ENCODE measurements at places on chromosomes 7 and 10.

DNA sequence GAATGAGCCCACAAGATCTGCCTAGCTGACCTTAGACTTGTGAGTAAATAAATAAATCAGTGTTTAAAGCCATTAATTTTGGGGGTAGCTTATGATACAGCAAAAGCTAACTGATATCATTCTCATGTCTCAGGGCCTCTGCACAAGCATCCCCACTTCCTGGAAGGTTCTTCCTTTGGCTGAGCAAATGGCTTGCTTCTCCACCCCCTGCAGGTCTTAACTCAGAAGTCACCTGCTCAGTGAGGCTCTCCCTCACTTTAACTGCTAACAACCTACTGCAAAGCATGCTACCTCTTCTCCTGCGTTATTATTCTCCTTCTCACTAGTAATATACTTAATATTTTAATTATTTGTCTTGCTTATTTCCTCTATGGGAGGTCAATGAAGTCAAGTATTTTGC is 167.3 kb downstream of the TPK1 start:
- DNase-seq: no peak

DNA sequence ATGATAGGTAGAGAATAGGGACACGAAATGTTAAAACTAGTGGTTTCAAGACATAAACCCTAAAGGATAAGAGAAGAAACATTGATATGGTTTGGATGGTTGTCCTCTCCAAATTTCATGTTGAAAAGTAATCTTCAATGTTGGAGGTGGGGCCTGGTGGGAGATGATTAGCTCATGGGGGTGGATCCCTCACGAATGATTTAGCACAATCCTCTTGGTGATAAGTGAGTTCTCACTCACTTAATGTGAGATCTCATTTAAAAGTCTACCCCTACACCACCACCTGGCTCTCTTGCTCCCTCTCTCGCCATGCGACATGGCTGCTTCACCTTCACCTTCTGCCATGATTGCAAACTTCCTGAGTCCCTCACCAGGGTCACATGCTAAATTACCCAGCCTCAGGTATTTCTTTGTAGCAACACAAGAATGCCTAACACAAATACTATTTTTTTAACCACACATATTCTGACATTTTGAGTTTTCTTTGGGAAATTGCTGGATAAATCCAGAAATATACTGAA is 242.4 kb upstream of the PHF14 start:
- no peak for DNase-seq

DNA sequence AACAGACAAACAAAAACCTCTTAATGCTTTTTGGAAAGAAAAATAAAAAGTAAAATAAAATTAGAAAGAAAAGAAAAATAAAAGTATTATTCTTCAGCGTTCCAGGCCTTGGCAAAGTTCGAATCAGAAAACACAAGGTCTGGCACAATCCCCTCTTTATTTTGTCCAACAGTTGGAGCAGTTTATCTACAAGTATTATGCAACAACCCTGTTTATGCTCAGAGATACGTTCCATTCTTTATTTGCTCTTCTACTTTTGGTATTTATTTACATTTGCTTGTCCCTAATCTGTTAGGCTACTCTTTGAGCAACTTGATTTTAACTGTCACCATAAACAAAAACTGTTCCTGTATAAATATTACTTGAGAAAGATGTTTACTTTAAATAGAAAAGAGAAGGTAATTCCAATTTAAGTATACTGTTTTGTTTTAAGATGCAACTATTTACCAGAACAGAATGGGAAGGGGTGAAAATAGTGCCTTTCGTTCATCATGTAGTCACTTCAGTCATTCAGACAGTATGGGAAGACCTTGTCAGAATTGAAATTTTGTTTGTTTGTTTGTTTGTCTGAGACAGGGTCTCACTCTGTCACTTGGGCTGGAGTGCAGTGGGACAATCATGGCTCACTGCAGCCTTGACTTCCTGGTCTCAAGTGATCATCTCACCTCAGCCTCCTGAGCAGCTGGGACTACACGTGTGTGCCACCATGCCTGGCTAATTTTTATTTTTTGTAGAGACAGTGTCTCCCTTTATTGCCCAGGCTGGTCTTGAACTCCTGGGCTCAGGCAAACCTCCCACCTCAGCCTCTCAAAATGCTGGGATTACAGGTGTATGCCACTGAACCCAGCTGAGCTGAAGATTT is 5.7 kb downstream of the PDK4 start:
- DNase-seq: no peak

DNA sequence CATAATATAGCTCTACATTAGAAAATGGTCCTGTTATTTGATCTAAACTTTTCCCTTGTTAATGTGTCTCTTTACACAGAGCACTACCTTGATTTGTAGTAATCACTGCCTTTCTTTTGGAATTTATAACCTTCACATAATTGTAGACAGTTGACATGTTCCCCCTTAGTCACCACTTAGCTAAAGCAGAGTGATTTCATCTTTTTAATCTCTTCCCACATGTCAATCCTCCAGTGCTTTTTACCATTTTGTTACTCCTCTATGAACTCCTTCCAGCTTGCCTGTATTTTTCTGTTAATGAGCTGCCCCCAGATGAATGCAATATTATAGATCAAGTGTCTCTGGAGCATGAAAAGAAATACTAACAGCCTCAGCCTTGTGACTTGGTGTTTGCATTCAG is 2.6 kb upstream of the PPP1R3A start:
- DNase-seq: no peak

DNA sequence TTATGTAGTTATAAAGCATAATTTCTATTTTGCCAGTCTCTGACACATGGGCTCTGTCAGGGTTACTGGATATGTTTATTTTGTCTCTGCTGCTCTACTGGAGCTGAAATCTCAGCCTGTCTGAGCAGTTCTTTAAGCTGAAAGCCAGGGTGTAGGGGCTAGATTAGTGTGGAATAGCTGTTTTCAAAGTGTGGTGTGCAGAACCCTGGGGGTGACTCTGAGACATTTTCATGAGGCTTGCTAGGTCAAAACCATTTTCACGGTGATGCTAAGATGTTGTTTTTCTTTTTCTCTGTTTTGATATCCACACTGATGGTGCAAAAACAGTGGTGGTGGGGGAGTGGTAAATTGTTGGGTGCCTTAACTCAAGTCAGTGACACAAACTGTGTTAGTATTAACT is 45.5 kb downstream of the CREM start:
- DNase-seq: no peak

GRCh38 chr7:36896956-36897590 is 172.8 kb upstream of the AOAH start:
- no peak for DNase-seq

DNA sequence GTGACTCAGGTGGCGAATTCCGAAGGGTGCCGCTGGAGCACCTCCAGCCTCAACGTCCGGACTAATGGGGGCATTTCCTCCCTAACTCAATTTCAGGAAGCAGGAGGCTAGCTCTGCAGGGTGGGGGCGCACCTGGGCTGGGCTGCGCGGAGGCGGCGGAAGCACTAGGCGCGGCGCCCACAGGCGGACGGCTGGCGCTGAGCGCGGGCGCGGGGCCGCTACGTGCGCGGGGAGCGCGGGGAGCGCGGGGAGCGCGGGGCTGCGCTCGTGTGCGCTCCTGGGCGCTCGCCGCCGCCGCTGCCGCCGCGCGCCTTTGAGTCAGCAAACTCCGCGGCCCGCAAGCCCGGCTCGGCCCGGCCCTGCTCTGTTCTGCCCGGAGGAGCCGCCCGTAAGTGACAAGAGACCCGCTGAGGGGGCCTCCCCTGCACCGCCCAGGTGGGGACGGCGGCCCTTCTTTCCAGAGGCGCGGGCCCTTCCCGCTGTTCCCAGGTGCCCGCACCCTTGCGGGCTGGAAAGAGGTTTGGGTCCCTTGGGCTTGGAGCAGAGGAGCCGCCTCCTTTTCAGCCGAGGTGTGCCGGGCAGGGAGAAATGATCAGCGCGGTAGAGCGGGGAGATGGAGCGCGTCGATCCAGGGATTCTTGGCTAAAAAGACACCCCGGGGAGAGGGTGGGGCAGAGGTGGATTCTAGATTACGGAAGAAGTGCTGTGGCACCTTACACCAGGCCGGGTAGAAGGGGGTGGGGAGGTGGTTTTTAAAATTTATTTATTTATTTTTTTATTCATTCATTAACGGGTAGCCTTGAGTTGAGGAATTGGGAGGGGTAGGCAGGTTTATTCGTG is at the start of gene SNX10:
Gene SNX10 (plus strand): TSS at position 164 of the 840 bp plus-strand sequence. CDS start 54,581 bp downstream, outside the sequence.
- DNase-seq: peak; percentile 60

DNA sequence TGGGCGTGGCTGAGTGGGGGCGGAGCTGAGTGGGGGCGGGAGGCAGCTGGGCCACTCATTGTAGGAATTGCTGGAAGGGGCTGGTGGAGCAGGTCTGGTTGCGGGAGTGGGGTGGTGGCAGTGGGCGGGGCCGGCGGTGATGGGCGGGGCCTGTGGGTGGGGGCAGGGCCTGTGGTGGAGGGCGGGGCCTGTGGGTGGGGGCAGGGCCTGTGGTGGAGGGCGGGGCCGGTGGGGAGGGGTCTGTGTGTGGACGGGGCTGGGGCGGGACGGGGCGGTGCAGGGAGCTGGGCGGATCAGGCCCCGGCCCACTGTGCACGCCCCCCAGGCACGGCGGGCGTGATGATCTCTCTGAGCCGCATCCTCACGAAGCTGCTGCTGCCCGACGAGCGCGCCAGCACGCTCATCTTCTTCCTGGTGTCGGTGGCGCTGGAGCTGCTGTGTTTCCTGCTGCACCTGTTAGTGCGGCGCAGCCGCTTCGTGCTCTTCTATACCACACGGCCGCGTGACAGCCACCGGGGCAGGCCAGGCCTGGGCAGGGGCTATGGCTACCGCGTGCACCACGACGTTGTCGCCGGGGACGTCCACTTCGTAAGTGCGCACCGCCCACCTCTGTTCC is 14.0 kb downstream of the SLC29A4 start:
- DNase-seq: peak; percentile 23

GRCh38 chr10:129660569-129660968 is 193.5 kb downstream of the MGMT start:
- DNase-seq: no peak

- no peak for DNase-seq
Observed at GRCh38 chr10:103894441-103894864, 23.5 kb downstream of the STN1 start.

DNA sequence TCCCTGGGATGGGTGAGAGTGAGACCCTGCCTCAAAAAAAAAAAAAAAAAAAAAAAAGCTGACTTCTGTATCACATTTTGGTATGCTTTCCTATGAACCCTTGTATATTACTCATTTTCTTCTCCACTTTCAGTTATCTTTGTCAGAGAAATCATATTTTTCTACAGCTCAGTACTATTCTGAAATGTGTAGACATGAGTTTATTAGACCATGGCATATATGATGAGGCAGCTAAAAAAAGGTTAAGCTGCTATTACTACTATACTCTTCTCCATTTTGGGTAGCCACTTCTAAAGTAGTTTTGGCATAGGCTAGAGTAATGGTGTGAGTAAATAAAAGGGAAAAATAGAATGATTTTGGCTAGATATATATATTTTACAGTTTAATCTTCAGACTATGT is 53.4 kb downstream of the MLLT10 start:
- no peak for DNase-seq

DNA sequence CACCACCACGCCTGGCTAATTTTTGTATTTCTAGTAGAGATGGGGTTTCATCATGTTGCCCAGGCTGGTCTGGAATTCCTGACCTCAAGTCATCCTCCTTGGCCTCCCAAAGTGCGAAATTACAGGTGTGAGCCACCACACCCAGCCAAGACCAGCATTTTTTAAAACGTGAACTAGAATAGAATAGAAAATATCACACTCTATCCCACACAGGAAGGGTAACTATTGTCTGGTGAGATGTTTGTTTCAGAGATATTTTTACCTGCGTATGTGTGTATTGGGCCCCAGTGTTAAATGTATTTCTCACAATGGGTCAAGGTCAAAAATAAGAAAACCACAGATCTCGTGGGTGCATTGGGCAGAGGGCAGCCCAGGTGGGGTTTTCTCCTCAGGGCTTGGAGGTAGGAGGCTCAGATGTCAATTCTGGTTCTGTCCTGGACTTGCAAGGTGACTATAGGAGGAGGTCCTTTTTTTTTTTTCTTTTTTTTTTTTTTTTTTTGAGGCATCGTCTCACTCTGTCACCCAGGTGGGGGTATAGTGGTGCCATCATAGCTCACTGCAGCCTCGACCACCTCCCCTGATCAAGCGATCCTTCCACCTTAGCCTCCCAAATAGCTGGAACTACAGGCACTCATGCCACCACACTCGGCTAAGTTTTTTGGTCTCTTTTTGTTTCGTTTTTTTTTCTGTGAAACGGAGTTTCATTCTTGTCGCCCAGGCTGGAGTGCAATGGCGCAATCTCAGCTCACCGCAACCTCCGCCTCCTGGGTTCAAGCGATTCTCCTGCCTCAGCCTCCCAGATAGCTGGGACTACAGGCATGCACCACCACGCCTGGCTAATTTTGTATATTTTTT is 19.0 kb downstream of the SH2B2 start:
- DNase-seq: no peak

DNA sequence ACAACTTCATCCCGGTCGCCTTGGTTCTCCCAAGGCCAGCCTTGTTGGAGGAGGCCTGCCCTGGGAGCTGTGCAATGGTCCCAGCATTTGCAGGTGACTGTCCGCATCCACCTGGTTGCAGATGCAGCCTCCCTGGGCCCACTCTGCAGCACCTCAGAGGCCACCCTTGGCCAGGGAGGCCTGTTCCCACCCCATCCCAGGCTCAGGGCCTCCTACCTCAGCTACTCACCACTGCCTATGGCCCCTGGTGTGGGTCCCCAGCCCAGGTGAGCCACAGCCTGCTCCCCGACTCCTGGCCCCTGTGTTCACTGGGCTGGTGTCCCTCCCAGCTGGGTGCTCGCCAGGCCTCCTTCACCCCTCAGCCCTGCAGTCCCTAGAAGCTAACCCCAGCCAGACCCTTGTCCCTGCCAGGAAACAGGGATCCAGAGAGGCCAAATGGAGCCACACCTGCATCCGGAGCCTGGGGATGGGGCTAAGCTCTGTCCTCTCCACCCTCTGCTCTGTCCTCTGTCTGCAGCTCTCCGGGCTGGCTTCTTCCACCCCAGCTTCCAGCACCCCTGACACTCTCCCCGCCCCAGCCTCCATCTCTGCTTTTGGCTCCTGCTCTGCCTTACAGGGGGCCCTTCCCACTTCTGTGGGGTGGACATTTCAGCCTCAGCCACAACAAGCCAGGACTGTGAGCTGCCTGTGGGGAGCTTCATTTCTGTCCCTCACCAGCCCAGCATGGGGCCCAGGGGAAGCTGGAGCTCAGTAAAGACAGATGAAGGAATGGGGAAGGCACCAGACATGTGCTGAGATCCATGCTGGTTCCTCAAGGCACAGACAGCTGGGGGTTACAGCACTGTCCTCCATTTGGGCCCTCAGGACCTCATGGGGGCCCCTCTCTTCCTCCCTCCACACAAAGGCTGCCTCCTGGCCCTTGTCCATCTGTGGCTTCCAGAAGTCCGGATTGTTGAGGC is 35.6 kb upstream of the ANTXRL start:
- no peak for DNase-seq

DNA sequence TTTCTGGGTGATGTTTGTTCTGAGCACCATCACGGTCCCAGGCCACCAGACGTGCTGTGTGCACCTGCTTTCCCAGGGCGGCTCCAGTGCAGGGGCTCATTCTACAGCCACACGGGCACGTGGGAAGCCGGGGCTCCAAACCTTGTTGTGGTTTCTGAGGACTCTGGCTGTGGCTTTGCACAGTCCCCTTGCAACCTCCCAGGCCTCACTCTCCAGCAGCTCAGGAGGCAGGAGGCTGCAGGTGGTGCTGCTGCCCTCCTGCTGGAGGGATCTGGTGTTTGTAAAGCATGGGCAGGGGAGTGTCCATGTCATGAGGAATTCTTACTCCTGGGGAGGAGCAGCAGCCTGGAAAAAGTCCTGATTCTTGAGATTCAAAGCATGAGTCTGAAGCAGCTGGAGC is 54.3 kb downstream of the INSYN2A start:
- DNase-seq: no peak
